Stromal cell of bone marrow (primary cell): ENCODE measurements at places on chromosomes 5 and 9.

DNA sequence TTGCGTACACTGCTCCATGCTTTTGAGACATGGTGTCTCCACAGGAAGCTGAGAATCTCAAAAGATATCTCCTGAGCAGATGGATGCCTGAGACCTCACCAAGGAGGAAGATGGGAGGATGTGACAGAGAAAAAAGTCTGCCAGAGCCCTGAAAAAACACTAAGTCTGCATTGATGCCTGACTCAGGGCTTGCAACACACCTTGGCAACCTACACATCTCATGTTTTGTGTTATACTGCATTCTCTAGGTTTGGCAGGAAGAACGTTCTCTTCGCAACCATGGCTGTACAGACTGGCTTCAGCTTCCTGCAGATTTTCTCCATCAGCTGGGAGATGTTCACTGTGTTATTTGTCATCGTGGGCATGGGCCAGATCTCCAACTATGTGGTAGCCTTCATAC is 19.2 kb downstream of the SLC22A4 start:
- no peak for DNase-seq

DNA sequence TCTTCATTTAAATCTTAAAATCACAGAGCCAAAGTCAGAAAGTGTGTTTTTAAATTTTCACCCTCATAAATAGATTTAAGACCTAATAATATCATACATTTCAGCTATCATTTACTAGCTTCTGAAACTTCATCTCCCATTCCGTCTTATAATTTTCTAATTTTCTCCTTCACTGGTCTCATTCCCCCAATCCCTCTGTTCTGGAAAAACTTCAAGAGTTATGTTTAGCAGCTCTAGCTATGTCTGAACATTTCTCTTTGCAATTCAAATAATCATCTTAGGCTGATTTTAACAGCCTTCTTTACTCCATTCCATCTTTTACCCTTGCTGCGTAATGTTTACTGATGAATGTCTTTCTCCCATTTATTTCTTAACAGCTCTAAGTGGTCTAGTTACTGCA is 192.4 kb downstream of the SLF1 start:
- no peak for DNase-seq

DNA sequence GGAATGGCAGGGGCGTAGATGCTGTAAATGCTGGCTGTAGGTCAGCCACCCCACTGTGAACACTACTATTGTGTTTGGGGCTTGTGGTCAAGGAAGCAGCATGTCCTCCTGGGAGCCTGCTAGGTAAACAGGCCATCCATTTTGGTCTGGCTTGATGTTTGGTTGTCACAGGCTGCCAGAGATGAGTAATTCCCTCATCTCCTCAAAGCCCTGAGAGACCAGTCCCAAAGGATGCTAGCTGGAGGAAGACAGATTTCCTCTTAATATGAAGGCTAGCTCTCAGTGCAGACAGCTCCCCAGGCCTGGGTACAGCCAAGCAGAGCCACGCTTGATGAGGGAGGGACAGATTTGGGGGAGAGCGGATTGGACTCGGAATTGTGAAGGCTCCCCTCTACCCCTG is 72.5 kb upstream of the MAP1B start:
- no peak for DNase-seq

DNA sequence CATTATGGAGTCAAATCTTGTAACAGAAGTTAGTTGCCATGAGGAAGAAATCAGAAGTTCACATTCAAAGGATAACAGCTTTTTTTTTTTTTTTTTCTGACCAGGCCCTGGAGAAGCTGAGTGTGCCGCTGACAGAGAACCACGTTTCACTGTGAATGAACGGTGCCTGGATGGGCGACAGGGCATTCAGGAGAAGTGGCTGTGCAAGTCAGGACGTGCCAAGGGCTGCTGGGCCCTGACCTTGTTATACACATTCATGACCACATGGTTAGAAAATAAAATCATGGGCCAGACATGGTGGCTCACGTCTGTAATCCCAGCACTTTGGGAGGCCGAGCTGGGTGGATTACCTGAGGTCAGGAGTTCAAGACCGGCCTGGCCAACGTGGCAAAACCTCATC is 91.6 kb downstream of the ANKH start:
- no peak for DNase-seq

DNA sequence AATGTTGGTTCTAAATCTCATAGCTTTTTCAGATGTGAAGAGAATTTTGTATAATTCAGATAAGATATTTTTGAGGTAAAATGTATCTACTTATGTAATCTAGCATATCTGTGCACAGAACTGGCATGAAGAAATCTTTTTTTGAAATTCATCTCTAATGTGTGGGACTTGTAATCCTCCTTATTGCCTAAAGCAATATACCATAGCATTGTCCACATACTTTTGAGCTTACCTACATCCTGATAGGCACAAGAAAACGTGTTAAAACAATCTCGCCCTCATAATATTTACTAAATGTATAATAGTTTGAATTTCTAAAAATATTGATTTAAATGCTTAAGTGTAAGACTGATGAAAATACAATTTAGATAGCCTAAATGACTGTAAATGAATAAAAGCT is 1686.5 kb upstream of the ACO1 start:
- no peak for DNase-seq

DNA sequence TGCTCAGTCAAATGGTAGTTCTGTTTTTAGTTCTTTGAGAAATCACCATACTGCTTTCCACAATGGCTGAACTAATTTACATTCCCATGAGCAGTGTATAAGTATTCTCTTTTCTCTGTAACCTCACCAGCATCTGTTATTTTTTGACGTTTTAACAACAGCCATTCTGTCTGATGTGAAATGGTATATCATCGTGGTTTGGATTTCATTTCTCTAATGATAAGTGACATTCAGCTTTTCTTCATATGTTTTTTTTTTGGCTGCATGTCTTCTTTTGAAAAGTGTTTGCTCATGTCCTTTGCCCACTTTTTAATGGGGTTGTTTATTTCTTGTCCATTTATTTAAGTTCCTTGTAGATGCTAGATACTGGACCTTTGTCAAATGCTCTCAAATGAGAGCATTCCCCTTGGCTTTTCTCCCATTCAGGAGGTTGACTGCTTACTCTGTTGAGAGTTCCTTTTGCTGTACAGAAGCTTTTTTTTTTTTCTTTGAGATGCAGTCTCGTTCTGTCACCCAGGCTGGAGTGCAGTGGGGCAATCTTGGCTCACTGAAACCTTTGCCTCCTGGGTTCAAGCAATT is 58.7 kb upstream of the RGMB start:
- DNase-seq: no peak

DNA sequence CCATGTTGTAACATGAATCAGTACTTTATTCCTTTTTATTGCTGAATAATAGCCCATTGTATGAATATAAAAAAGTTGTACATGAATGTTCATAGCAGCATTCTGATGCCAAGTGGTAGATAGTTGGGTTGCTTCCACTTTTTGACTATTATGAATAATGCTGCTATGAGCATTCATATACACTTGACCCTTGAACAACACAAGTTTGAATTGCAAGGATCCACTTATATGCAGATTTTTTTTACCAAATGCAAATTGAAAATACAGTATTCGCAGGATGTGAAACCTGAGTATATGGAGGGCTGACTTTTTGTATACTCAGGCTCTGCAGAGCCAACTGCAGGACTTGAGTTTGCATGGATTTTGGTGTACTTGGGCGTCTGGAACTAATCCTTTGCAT is 14.7 kb upstream of the SIL1 start:
- DNase-seq: no peak

DNA sequence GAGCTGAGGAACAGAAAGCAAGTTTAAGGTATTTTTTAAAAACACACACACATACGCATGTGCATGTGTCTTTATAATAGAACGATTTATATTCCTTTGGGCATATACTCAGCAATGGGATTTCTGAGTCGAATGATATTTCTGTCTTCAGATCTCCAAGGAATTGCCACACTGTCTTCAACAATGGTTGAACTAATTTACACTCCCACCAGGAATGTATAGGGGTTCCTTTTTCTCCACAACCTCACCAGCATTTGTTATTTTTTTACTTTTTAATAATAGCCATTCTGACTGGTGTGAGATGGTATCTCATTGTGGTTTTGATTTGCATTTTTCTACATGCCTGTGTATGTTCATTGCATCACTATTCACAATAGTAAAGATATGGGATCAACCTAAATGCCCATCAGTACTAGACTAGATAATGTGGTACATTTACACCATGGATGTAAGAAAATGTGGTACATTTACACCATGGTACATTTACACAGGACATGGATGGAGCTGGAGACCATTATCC is 60.3 kb upstream of the MAP3K1 start:
- no peak for DNase-seq

- DNase-seq: no peak
These were observed 55.7 kb downstream of the PLAC8L1 start for GRCh38 chr5:146049704-146050026.

- DNase-seq: no peak
These were observed 4.1 kb downstream of the CLK4 start for GRCh38 chr5:178622679-178623247.

DNA sequence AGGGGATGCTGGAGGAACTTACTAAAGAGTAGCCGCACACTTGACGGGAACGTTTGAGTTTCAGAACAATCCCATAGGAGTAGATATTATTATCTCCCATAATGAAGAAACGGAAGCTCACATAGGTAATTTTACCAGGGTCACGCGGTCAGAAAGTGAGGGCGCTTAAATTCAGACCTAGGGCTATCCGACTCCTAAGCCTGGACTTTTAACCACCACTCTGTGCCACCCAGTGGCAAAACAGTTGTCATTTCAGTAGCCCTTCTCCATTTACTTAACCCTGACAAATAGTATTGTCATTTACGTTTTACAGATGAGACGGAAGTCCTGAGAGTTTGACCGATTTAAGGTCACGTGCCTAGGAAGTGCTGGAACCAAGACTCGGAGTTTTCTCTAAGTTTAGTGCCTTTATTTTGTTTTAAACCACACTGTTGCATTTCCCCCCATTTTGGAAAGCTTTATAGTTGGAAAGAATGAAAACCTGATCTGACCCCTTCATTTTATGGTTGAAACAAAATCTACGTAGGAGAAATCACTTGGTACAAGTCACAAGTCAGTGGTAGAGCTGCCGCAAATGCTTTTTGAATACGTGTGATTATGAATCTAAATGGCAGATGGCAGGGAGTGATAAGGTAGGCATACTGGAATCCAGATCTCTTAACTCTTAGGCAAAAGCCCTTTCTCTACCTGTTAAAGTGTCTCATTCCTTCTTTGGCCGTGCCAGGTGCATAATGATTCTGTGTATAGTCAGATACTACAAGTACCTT is 650 bp downstream of the MRRF start:
- DNase-seq: peak; percentile 7

- DNase-seq: peak; percentile 72
These were observed 48.2 kb upstream of the RPL26L1 start for GRCh38 chr5:172910828-172911627.

DNA sequence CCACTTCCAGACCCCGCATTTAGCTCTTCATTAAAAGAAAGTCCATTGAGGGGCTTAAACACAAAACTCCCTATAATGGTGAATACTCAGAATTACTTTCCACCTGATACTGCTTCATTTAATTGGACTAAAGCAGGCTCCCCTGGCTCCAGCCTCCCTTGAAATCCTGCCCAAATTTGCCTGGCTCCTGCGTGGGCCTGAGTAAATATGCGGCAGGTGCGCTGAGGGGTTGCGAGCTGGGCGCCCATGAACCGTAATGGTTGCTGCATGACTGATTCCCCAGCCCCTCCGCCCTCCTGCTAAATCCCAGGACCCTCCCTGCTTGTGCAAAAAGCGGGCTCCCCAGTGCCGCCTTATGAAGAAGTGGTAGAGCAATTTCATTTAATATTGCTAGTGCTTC is 639.7 kb downstream of the BNC2 start:
- DNase-seq: no peak

- no peak for DNase-seq
These were observed 79.6 kb upstream of the KLF4 start for GRCh38 chr9:107569174-107569573.

GRCh38 chr5:1254196-1254595 is 29.0 kb downstream of the SLC6A18 start:
- DNase-seq: no peak

DNA sequence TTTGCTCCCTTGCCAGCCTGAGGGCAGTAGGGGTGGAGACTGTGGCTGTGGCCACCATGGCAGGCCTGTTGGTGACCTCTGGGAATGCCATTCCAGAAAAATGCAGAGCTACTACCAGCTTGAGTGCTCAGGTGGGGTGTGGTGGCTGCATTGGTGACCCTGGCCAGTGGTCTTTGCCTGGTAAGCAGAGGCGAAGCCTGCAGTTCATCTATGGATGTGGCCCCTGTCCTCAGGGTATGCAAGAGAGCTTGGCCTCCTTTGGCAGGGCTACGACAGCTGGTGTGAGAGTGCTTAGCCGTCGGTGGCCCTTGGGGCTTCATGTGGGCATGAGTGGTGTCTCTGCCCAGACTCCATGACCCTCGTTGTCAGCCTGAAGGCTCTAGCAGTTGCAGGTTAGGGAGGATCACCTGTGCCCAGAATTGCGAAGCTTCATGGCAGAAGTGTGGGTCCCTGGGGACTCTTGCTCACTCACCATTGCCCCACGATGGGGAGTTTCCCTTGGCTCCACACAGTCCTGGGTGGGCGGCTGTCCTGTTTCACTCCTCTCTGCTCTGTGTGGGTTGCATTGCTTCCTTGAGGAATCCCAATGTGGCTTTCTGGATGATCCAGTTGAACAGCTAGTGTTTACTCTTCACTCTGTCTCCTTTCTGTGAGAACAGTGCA is 117.9 kb upstream of the CDH12 start:
- DNase-seq: no peak

GRCh38 chr9:78884611-78885150 is 587.8 kb downstream of the PSAT1 start:
- DNase-seq: no peak

- DNase-seq: no peak
These were observed 284.2 kb upstream of the SEMA6A start for GRCh38 chr5:116858705-116859333.

DNA sequence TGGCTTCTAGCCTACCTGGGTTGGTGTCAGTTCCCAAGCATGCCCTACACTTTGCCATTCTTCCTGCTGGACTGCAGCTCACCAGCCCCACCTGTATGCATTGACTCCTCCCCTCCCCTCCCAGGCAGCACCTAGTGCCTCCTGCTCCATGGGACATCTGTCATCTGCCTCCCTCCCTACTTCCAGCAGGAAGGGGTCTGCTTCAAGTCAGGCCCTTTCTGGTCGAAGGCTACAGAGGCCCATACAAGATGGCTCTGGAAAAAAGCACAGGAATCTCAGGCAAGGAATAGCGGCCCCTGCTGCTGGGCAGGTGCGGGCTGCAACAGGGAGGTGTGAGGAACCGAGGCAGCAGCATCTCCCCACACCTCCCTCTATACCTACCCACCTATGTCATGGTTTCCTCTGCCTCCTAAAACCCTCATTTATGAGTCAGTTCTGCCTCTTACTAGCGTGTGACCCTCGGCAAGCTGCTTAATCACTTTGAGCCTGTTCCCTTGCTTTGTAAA is 19.7 kb downstream of the WWC1 start:
- no peak for DNase-seq

DNA sequence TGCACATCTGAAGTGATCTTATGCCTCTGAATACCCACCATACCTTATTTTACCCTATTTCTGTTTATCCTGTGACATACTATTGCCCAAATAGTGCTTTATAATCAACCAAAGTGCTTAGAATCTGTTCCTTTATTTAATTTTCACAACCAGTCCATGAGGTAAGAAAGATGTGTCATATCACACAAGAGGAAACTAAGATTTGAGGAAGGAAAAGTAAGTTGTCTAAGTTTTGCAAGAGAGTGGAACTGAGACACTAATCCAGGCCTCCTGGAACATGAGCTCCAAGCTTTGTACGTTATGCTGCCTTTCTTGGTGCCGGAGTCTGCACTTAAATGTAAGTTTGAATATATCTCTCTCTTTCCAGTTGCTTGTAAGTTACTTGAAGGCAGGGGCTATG is 17.2 kb downstream of the KDM3B start:
- DNase-seq: no peak
